ENCODE measurements at places on chromosomes 5 and 9.

- no peak for DNase-seq
Measured at GRCh38 chr9:106758911-106759310, 104.1 kb upstream of the ZNF462 start.

- DNase-seq: no peak
Measured at GRCh38 chr5:9927521-9927997, 297.4 kb upstream of the TAS2R1 start.

DNA sequence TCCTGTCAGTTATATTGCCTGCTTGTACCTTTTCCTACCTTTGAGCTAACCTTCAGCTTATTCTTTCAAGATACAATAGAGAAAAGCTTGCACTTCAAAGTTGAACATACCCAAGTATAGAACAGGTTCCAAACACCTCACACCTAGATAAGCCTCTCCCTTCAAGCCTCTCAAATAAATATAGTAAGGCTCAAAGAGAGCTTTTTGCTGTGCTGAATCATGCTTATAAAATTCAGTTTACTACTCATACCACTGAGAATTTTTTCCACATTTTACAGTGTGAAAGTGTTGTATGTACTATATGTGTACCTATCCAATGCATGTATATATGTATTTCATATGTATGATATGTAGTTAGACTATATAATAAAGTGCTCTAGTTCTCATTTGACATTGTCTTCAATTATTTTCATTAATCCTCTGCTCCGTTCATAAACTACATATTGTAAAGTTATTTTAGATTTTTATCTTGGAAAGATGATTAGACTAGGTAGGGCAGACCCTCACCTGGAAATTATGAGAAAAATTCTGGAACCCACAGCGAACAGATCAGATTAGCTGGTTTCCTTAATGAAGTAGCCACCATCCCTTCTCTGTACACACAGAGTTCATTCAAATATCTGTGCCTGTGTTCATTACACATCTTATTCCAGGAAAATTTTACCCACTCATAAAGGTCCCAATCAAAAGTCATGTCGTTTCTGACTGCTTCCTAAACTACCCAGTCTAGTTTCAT lies 149.2 kb upstream of the RGMB start:
- no peak for DNase-seq

GRCh38 chr5:111697215-111697614 lies 59.8 kb downstream of the NREP start:
- DNase-seq: no peak

GRCh38 chr9:133286523-133286922 lies 11.5 kb upstream of the ABO start:
- DNase-seq: no peak

DNA sequence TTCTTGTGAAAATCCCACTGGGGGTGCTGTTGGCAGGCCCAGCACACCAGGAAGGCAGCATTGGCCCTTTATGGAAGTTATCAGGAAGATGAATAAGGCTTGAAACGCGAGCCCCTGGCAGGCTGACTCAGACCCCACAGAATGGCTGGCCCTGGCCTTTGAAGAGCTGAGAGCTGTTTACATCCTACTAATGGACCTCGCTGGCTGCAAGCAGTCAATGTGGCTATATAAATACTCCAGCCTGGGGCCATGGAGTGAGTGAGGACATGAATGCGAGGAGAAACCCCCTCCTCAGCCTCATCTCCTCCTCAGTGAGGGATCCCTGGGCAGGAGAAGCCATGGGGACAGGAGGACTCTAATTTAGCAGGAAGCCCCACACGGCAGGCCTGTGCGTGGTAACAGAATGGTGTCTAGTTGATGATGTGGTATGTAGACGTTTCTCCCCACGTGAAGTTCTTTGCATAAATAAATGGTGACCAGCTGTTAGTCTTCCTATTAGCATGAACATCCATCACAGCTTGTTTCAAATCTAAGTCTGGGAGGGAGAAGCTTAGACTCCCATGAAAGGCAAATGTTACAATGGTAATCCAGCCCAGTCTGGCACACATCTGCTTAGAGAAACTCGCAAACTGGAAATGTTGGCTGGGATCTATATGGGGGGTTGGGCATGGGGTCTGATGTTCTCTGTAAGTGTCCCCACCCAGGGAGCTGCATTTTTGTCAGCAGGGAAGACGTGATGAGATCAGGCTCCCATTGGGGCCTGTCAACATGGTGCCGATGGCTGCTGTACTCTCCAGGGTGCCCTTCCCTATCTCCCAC lies 175.1 kb upstream of the PITX1 start:
- no peak for DNase-seq

- no peak for DNase-seq
Measured at GRCh38 chr5:140338908-140339307, 7.5 kb downstream of the HBEGF start.

GRCh38 chr9:123302348-123303214 lies 34.2 kb upstream of the STRBP start:
- no peak for DNase-seq

DNA sequence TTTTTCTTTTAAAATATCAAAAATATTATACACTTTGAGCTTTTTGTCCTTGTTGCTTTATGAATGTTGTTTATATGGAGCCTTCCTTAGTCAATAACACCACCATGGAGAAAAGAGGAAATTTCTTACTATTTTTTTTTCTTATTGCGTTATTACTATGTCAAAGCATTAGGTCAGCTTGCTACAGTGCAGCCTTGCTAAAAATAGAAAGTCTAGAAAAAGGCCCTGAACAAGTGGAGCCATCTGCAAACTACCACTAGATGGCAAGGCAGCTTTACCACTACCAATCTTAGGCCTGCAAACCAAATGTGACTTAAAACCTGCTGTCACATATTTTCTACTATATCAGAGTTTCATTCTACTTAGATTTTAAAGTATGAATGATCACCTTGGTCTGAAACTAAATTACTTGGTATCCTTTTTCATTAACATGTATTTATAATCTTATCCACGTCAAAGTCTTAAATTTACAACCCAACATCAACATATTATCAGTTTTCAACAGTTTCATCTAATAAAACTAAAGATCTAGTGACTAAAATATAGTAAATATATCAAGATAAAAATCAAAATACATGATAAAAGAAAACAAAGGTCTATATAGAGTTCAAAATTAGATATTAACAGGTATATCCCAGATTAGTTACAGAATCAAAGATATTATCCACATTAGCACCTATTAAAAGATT lies 113.1 kb upstream of the ACOT12 start:
- no peak for DNase-seq

DNA sequence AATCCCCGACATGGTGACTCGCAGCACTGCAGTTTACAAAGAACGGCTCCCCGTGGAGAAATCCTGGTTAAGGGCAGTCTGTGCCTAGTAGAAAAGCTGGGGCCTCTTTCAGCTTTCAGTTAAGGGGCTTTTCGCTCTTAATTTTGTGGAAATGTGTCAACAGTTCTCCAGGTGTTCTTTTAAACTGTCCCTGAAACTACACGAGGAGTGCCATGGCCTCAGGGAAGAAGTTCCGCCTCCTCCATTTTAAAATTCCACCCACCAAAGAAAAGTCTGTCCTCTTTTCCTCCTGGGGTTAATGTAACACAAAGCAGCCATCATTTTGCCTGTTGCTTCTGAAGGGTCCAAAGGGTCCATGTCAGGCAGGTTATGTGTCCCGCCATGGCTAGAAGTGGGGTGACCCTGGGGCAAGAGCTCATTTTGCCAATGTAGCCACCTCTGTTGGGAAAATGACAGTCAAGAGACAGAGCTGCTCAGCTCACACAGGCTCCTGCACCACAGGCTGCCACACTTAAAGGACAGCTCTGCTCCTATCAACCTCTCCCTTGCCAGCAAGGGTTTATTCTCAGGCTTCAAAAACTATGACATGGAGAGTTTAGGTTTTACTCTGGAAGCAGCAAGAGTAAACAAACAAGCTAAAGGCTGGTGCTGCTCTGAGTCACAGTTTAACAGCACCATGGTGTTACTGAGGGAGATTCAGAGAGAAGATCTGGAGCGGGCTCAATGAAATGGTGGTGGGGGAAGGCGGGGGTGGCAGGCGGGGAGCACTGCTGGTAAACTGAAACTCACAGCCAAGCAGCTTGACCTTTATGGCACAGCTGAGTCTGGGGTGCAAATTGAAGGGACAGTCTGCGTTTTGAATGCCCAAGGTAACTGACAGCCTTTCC lies 3.2 kb downstream of the WHRN start:
- DNase-seq: no peak

- DNase-seq: no peak
Measured at GRCh38 chr5:142314606-142315005, 10.2 kb downstream of the SPRY4 start.

- no peak for DNase-seq
Measured at GRCh38 chr9:80061096-80061495, 489.3 kb downstream of the TLE4 start.

DNA sequence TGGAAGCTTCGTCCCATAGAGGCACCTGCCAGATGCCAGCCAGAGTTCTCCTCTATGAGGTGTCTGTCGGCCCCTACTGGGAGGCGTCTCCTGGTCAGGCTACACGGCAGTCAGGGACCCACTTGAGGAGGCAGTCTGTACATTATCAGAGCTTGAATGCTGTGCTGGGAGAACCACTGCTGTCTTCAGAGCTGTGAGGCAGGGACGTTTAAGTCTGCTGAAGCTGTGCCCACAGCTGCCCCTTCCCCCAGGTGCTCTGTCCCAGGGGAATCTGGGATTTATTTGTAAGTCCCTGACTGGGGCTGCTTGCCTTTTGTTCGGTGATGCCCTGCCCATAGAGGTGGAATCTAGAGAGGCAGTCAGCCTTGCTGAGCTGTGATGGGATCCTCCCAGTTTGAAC lies 70.8 kb downstream of the NDUFS4 start:
- no peak for DNase-seq

DNA sequence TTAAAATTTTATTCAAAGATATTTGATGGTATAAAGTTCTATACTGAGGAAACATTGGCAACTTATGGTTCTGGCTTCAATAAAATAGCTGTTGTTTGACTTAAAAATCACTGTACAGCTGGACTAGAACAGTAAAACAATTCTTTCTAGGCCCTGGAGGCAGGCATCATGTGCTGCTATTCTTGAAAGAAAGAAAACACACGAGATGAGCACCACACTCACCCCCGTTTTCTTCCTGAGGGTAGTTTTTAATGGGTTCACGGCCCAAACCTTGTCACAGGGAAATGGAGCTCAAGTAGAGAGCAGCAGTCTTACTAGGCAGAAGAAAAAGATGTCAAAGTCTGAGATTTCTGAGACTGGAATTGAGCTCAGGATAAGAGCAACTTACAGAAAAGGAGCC lies 68.0 kb downstream of the FSTL4 start:
- DNase-seq: no peak

GRCh38 chr5:16934123-16934522 lies 2.0 kb downstream of the MYO10 start:
- peak; percentile 8 for DNase-seq

DNA sequence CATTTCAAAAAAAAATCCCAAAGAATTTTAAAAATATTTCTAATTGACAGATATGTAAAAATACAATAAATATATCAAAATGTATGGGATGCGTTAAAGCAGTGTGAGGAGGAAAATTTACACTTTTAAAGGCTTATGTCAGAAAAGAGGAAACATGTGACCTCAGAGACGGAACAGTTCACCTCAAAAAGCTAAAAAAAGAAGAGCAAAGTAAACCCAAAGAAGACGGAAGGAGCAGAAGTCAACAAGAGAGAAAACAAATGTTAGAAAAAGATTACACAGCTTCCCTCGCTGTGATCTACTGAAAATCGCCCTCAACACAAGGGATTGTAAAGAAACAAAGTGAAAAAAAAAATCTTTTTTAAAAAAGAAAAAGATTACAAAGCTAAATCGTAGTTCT lies 186.9 kb downstream of the AUH start:
- DNase-seq: no peak

GRCh38 chr5:134128648-134128995 lies 14.1 kb downstream of the TCF7 start:
- no peak for DNase-seq

DNA sequence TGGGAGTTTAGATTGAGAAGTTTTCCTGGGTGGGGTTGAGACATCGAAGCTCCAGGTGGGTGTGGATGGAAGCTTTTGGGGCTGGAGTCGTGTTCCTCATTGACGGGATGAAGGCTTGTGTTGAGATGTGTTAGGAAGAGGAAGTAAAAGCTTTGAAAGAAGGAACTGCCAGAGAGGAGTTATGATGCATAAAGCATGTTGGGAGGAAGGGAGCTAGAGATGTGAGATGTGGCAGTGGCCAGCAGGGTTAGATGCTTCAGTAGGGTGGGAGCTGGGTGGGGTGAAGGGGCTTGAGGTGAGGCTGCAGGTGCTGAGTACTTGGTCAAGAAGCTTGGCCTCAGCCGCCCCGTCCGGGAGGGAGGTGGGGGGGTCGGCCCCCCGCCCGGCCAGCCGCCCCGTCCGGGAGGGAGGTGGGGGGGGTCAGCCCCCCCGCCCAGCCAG lies 56.7 kb downstream of the HSPA4 start:
- DNase-seq: no peak

- DNase-seq: no peak
Measured at GRCh38 chr9:77707383-77708063, 59.4 kb upstream of the GNA14 start.

GRCh38 chr5:3329427-3329826 lies 266.2 kb upstream of the IRX1 start:
- DNase-seq: no peak

DNA sequence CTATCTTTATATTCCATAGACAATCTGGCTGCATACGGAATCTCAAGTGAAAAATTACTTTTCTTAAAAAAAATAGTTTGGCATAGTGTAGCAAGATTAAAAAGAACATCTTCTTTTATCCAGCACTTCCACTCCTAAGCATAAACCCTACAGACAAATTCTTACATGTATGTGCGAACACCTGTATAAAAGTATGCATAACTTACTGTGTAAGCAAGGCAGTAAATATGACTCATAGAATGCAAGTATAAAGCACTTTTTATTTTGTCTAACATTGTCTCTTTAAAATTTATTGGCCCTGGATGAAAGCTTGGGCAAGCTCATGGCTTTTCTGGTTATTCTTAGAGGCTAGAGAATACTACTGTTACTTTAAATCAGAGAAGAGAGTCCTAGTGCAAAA lies 86.4 kb downstream of the MSX2 start:
- DNase-seq: no peak

GRCh38 chr5:171534043-171534895 lies 114.8 kb downstream of the FGF18 start:
- DNase-seq: no peak

DNA sequence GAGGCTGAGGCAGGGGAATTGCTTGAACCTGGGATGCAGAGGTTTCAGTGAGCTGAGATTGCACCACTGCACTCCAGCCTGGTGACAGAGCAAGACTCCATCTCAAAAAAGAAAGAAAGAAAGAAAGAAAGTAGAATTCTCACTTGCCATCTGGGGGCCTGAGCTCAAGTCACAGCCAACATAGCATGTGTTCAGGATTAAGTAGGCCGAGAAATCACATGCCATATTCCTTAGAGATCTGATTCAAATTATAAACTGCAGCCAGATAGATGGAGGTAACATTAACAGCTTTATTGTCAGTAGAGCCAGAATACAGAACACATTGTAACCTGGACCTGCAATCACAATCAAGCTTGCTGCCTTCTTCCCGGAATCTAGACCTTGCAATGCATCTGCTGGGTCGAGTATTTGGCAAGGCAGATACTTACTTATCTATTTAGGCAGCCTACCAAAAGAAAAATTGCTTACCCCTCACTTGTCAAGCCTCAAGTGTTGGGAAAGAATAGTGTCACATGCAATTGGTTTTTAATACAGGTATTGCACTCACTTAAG lies 173.7 kb downstream of the CPLANE1 start:
- DNase-seq: no peak

GRCh38 chr5:15013654-15014463 lies 142.3 kb upstream of the ANKH start:
- no peak for DNase-seq

All from stimulated activated CD4-positive, alpha-beta T cell treated with anti-CD3 and anti-CD28 coated beads, Interleukin-15, amount 100 ng/mL, for 1 hour (primary cell).